ENCODE measurements at places on chromosomes 2 and 18.

DNA sequence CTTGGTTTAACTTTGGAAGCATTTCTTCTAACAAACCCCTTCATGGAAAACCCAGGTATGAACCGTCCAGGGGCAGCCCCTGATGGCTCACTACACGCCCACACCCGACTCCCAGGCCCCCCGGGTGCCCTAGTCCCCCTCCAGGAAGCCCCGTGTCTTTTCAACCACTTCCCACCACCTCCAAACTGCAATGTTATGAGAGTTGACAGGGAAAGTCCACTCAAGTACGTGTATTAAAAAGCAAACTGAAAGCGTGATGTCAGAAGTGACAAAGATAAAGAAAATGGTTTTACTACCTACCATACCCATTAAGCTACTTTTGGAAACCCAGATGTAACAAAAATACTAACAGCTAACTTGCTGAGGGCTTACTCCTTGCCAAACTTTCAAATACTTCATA is 51.5 kb downstream of the L3MBTL4 start:
- no peak for DNase-seq

DNA sequence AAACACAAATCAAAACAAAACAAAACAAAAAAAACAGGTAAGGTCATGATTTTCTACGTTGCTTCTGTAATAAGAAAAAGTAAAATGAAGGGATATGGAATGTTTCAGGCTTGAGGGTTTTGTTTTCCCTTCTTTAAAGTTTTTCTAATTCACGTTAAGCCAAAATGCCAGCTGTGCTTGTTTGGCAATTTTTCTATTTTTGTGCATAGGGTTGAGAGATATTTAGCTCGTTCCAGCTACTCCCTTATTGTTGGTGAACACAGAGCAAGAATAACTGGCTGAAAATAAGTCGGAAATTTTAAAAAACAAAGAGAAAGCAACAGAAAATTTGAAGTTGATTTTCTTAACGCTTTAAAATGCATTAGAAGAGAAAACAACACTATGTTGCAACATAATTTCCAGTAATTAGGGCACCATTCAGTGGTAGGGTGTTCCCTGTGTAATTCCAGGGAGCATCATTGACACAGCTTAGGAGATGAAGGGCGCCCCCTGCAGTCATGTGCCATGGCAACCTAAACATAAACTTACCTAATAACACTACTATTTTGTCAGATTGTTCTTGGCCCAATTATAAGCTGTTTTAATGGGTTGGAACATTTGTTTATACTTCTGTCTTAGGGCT is 99.5 kb downstream of the DTNA start:
- no peak for DNase-seq

DNA sequence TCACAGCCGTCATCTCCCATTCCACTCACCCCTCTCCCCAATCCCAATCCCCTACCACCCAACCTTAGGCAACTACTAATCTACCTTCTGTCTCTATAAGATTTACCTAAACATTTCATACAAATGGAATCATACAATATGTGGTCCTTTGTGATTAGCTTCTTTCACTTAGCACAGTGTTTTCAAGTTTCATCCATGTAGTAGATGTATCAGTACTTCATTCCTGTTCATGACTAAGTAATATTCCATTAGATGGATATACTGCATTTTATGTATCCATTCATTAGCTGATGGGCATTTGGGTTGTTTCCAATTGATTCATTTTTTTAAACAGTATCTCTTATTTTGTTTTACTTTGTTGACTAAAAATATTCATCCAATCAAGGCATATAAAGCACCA is 109.6 kb downstream of the CDH2 start:
- DNase-seq, result no peak

- DNase-seq, result no peak
These were observed 567.8 kb upstream of the KLHL29 start for GRCh38 chr2:22817197-22817596.

DNA sequence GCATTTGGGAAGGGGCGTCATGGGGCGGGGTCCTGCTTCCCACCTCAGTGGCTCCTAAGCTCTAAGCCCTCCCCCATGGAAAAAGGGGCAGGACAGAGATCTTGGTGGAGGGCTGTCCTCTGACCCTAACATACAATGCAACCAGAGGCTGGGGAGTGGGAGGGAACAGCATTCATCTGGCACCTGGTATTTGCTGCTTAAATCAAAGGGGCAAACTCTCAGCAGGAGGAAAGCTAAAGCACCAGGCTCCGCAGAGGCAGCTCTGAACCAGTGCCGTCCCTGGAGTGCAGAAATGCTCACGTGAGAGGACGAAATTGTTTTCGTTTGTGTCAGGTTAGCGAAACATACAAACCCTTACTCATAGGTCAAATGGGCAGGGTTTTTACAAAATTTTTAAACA is 92.7 kb upstream of the PXDN start:
- no peak for DNase-seq

GRCh38 chr18:33946336-33946735 is 278.4 kb downstream of the NOL4 start:
- no peak for DNase-seq

DNA sequence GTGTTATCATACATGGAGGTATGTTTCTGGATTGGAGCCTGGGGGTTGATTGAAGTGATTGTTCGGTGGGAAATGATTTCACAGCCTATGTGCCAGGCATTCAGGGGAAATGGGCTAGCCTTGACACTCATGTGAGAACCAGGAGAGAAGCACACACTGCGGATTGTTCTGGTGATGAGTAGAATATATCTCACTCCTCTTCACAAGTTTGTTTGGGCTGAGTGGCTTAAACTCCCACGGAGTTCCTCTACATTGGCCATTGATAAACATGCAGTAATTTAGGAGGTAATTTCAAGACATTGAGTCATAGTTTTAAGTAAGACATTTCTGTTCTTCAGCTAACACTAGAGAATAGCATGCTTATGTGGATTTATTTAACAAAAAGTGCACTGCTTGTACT is 498.9 kb upstream of the NETO1 start:
- DNase-seq, result no peak

DNA sequence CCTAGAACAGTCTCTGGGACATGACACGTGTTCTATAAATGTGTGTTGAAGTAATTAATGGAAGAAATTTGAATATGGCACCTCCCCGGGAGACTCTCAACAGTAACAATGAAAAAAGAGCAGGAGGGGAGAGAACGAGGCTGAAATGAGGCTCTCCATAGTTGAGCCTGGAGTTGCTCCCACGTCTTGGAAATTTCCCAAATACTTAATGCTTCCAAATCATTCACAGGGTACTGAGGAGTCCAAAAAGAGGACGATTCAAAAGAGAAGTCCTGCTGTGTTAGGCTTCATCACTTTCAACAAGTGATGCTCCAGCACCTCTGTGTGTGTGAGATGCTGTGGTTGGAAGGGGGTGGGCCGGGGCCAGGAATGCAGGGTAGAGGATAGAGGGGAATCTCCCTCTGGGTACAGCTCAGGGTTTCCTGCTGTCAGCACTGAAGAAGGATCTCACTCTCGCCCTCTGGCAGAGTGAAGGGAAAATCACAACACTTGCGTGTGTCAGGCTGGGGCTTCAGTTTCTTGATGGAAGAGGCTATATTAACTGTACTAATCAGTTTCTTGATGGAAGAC is 18.1 kb upstream of the ZNF407 start:
- DNase-seq, result no peak

DNA sequence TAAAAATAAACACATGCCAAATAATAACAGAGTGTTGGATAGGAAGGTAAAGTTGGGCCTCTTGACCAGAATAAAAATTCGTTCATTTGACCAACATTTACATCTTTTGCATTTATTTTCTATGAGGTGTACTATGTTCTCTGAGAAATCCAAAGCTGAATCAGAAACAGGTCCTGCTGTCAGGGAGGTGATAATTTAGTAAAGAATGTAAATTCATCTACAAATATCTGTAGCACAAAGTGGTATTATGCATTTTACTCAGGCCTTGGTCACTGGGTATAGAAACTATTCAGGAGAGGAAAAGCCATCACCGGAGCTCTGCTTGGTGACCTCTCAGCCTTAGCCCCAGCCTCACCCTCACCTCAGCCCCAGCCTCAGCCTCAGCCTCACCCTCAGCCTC is 208.9 kb downstream of the SPP2 start:
- DNase-seq, result no peak

- no peak for DNase-seq
These were observed 250.9 kb downstream of the IRS1 start for GRCh38 chr2:226548732-226549131.

- no peak for DNase-seq
These were observed 439.4 kb downstream of the SPAG16 start for GRCh38 chr2:213723707-213724106.

GRCh38 chr2:204491528-204491927 is 53.7 kb upstream of the PARD3B start:
- no peak for DNase-seq

- no peak for DNase-seq
These were observed 7.2 kb upstream of the ROCK1 start for GRCh38 chr18:21118806-21119205.
